Esophagus squamous epithelium (tissue), 5 donors: ENCODE measurements at places on chromosomes 6 and 20.

- DNase-seq, result no peak
Observed at GRCh38 chr6:45818655-45819054, 197.0 kb downstream of the CLIC5 start.

GRCh38 chr6:122652431-122652830 is 42.2 kb downstream of the PKIB start:
- DNase-seq, result no peak

GRCh38 chr6:7468382-7469081 is 72.9 kb upstream of the DSP start:
- DNase-seq, result no peak

GRCh38 chr6:5335020-5335419 is 73.7 kb downstream of the FARS2 start:
- no peak for DNase-seq

GRCh38 chr20:3307725-3308124 is 68.7 kb upstream of the SLC4A11 start:
- DNase-seq, result no peak
